Stimulated activated CD4-positive, alpha-beta T cell treated with anti-CD3 and anti-CD28 coated beads, Interleukin-4, amount 100 ng/mL, for 1 hour (primary cell): ENCODE measurements at places on chromosomes 12 and 14.

GRCh38 chr14:22807432-22808087, 7.7 kb downstream of the SLC7A7 start:
- DNase-seq, result no peak

DNA sequence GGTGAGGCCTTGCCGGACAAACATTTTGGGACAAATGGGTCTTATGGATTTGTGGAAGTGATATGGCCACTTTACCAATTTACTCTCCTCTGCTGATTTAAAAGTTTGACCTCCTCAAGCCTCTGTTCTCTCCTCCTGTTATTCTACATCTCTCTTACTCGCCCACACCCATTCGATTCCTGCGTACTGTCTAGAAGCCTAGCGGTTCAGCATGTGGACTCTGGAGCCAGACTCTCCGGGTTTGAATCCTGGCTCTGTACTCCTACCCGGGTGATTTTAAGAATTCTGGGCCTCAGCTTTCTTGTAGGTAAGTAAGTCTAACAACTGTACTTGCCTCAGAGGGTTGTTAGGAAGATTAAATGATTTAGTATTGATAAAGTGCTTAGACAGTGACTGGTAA, 168.6 kb upstream of the IFNG-AS1 start:
- DNase-seq, result no peak

DNA sequence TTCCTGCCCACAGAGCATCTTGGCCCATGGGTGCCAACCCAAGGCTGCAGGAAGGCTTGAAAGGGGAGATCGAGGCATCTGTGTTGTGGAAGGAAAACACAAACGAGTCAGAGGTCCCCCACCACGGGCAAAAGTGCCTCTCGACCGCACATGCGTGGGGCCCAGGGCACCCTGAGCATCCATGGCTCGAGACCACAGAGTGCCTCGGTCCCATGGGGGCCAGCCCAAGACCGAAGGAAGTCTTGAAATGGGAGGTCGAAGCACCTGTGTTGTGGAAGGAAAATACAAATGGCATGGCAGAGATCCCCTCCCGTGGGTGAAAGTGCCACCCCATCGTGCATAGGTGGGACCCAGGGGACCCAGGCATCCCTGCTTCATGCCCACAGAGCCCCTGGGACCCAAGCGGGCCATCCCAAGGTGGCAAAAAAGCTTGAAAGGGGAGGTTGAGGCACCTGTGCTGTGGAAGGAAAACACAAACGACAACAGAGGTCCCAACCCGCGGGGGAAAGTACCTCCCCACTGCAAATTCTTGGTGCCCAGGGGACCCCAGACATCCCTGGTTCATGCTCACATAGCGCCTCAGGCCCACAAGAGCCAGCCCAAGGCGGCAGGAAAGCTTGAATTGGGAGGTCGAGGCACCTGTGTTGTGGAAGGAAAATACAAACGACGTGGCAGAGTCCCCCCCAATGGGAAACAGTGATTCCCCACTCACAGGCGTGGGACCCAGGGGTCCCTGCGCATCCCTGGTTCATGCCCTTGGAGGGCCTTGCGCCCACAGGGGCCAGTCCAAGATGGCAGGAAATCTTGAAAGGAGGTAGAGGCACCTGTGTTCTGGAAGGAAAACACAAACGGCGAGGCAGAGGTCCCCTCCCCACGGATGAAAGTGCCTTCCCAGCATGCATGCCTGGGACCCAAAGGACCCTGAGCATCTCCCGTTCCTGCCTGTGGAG, 373.0 kb downstream of the ALG10 start:
- DNase-seq, result peak; percentile 0

- no peak for DNase-seq
Measured at GRCh38 chr14:103867523-103867953, 20.2 kb upstream of the PPP1R13B start.

DNA sequence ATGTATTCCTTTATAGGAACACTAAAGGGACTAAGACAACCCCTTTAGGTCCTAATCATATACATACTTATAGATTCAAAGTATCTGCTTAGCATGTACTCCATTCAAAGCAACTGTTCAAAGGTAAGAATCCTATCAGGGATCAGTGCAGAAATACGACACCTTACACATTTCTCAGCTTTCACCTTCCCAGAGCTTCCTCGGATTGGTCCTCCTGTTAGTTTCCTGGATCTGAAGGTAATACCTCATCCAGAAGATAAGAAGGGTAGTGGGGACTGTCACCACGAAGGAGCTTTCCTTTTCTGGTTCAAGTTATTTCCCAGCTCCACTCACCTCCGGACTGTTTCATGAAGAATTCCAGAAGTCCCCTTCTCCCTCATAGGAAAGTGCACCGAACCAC, 38.0 kb downstream of the RCOR1 start:
- DNase-seq, result no peak

GRCh38 chr12:110921262-110921661, 883 bp upstream of the MYL2 start:
- no peak for DNase-seq

DNA sequence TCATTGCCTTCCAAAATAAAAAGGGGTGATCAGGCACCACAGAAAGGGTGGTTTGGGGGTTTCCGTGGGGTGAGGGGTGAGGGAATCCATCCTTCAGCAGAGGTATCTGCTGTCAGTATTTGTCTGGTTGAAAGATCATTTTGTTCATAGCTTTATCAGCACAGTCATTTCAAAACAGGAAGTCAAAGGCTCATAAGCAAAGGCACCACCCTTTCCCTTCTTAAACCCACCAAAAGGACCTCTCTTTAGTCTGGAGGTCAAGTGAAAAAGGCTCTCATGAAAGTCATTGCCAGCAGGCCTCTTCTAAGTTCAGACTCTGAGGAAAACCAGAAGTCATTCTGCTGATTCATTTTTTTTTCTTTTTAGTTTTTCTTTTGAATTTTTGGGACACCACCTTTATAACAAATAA, 6.2 kb downstream of the CHST11 start:
- DNase-seq, result no peak

- DNase-seq, result no peak
Measured at GRCh38 chr12:113189361-113189760, 3.8 kb downstream of the RITA1 start.

GRCh38 chr12:78556651-78557050, 307.9 kb upstream of the SYT1 start:
- no peak for DNase-seq

GRCh38 chr12:58950739-58951100, 30.4 kb upstream of the LRIG3 start:
- no peak for DNase-seq

DNA sequence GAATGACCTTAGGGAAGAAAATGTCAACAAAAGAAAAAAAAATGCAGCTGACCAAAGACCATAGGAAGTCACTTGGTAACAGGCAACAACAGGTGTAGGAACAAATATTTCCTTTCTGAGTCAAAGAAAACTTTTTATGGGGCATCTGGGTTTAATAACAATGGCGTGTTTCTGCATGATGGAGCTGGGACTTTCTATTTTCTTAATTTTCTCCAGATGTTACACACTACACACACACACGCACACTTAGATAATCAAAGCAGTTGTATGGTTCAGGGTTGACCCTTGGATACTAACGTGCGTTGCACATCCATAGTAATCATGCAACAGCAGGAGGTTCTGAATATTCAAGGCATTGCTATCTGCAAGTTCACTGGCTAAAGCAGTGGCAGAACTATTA, 47.9 kb upstream of the NTF3 start:
- DNase-seq, result no peak

GRCh38 chr12:3417113-3417512, 73.9 kb upstream of the PRMT8 start:
- DNase-seq, result no peak

GRCh38 chr14:61460718-61461611, 139.6 kb downstream of the PRKCH start:
- no peak for DNase-seq

DNA sequence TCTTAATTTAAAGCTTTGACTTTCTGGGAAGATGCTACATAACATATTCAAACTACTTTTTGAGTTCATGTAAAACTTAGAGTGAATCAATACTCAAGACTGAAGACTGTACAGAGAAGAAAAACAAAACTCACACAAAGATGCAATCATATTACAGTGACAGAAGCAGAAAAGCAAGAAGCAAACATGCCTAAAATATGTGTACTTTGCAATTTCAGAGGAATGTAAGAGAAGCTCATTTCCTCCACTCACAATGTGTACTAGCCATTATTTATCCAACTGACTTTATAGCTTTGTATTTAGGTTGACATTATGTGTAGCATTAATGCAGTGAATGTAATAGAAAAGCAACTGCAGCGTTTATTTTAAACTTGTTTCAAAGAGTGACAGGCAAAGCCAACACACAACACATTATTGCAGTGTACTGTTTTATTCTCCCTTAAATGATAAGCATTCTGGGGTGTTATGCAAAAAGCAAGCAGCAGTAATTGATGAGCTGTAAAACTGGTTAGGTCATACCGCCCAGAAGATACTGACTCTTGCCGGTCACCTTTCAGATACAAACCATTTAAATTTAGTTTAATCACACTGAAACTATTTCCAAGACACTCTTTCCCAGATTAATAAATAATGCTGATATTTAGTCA, 88.2 kb upstream of the PAWR start:
- no peak for DNase-seq

GRCh38 chr12:2372178-2372577, 319.4 kb downstream of the CACNA1C start:
- DNase-seq, result no peak

DNA sequence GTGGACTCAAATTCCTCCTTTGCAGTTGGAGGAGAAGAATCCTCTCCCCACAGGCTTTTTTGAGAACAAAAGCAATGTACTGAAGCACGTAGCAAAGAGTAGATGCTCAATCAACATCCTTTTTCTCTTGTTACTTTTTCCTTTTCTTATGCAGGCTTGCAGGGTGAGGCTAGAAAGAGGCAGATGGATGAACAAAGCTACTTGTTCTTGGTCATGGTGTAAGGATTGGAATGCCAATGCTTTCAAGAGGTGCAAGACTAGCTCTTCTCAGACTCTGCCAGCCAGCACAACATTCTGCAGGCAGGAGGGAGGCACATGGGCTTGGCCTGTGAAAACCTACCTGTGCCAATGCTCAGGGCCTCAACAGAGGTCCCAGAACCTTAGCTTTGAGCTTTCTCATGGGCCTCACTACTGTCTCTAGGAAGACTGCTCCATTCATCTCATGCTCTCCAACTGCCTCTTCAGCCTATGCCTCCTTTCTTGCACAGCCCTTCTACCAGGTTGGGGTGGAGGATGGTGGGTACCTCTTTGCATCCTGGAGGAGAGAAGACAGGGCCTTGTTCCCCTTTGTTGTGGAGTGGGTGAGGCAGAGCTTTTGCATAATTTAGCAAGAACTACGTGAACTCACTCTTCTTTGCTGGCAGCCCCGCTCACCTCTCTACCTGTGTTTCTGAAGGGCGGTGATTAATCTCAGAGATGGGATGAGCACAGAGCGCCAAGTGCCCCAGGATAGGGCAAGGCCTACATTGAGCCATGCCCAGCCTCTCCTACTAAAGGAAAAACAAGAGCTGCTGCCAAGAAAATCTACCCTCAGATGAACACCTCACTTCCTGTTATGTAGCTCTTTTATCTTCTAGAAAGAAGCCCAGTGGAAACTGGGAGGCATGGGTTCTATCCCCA, 1119.7 kb downstream of the VRK1 start:
- DNase-seq, result no peak

DNA sequence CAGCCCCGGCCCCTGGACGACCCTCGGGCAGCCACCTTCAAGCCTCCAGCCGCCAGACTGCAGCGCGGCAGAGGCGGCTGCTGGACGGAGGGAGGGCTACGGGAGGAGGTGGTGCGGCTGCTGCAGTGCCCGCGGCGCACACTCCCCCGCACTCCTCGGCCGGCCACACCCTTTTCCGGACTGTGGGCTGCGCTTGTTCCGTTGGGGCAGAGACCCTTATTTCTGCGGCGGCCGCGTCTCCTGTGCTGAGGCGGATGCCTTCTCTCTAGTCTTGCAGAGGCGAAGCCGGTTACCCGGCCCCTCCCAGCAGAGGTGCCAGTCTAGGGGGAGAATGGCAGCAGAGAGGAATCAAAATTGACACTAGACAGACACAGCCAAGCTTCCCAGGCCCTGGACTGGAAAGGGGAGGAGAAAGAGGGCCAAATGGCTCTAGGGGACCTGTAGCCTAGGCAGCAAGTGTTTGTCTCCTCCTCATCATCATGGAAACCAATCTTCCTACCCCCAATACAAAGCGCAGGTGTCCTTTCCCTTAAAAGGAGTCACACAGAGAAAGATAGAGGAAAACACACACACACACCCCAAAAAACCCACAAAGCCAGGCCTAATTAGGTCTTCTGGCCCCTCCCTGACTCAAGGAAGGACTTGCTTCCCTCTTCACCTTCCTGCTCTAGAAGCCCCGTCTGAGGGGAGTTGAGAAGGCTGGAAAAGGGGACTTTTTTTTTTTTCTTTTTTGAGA, 1.3 kb downstream of the ESYT1 start:
- peak; percentile 58 for DNase-seq

- DNase-seq, result no peak
Measured at GRCh38 chr14:106850913-106851825, 1324.8 kb downstream of the TMEM121 start.

- DNase-seq, result no peak
Measured at GRCh38 chr12:78933014-78933413, 68.4 kb downstream of the SYT1 start.

DNA sequence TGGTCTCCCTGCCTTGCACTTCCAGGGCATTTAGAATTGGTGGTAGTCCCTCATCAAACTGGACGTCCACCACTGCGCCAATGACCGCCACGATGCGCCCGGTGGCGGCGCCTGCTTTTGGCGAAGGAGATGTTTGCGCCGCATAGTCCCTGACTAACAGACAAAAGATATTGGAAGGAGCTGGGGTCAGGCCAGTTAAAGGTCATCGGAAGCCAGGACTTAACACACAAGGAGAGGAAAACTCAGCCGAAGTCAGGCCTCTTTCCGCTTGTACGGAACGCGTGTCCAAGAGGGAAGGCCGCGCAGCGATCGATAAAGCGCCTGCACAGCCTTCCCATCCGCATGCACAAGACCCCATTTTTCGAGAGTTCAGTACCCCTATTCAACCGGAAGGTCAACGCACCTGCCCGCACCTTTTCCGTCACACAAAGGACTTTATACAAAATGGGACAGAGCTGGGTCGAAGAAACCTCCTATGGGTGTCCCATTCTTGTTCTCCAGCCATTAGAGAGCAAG, 525 bp downstream of the ATP5F1B start:
- no peak for DNase-seq

DNA sequence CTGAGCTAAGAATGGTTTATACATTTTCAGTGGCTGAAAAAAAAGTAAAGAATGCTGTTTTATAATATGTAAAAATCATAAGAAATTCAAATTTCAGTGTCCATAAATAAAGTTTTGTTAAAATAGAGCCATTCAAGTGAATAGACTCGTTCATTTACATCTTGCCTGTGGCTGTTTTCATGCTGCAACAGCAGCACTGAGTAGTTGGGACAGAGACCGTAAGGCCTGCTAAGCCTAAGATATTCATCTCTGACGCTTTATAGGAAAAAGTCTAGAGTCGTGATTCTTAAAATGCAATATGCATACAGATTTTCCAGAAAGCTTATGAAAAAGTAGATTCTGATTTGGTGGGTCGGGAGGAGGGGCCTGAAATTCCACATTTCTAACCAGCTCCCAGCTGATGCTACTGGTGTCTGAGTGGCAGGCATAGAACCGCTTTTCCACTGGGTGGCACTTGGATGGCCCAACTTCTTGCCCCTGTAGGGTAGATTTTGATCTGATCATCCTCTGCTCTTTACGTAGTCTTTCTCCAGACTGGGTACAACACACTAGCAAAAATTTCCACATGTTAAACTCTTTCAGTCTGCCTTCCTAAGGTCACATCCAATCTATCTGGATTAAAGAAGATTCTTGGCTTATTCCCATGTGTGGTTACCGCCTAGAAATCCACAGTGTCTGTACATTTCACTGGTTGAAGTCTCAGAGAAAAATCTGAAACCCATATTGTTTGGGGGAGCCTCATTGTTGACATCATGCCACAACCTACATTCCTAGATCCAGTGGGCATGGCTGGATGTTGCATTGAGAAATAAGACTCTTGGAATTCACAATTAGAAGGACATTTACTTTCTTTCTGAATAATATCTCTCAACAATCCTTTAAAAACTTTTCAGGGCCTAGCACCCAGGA, 151.2 kb downstream of the C12orf75 start:
- no peak for DNase-seq
